Endothelial cell (in vitro differentiated cells): ENCODE measurements at places on chromosomes 6 and 20. TPM values are rescaled to one million over a fixed set of nuclear protein-coding genes. Genes with fewer than 3 reads are reported as not detected.
A peak's percentile ranks its signal among the peaks of the same experiment; 100 is the strongest.

DNA sequence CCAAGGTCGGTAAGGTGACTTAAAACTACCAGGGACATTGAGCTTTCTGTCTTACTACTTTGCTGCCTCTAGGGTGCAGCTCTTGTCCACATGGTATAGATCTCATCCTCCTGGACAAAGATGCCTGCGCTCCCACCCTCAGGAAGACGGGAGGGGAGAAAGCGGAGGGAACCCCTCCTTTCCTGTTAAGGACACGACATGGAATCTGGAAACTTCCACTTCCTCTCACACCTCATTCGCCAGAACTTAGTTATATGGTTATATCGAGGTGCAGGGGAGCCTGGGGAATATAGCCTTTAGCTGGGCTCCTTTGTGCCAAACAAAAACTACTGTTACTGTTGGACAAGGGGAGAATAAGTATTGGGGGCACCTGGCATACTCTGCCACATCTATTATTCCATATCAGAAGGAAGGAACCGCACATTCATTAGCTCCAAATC lies 224.3 kb upstream of the TSHZ2 start:
- no peaks in the 10 kb centered on the region for H3K4me1 ChIP-seq
- H3K4me3 ChIP-seq = no peak overlapping the region
- H3K27ac ChIP-seq = no peak overlapping the region
- H3K27me3 ChIP-seq = peaks cover 3% of the 10 kb centered on the region
- no peaks in the 10 kb centered on the region for H3K36me3 ChIP-seq

GRCh38 chr6:52176550-52176949 lies 9.6 kb upstream of the IL17A start:
- no peak for DNase-seq
- H3K27me3 ChIP-seq = no peaks in the 10 kb centered on the region
- H3K4me3 ChIP-seq = no peak overlapping the region
- H3K36me3 ChIP-seq = no peaks in the 10 kb centered on the region
- H3K27ac ChIP-seq = no peak overlapping the region

The RRAGD gene
- total RNA-seq = 9.8 TPM

GRCh38 chr6:169959136-169960002 lies 207.9 kb downstream of the ERMARD start:
- DNase-seq = no peak
- H3K36me3 ChIP-seq = no peaks in the 10 kb centered on the region
- H3K27ac ChIP-seq = no peak overlapping the region
- no peaks in the 10 kb centered on the region for H3K27me3 ChIP-seq

The RSPO3 gene
- total RNA-seq = 0.59 TPM

The LY6G5C gene
- total RNA-seq = 22.0 TPM

The PRR18 gene
- 1.1 TPM for total RNA-seq

The MUC21 gene
- total RNA-seq = 0.10 TPM

The STMND1 gene
- total RNA-seq = not detected

DNA sequence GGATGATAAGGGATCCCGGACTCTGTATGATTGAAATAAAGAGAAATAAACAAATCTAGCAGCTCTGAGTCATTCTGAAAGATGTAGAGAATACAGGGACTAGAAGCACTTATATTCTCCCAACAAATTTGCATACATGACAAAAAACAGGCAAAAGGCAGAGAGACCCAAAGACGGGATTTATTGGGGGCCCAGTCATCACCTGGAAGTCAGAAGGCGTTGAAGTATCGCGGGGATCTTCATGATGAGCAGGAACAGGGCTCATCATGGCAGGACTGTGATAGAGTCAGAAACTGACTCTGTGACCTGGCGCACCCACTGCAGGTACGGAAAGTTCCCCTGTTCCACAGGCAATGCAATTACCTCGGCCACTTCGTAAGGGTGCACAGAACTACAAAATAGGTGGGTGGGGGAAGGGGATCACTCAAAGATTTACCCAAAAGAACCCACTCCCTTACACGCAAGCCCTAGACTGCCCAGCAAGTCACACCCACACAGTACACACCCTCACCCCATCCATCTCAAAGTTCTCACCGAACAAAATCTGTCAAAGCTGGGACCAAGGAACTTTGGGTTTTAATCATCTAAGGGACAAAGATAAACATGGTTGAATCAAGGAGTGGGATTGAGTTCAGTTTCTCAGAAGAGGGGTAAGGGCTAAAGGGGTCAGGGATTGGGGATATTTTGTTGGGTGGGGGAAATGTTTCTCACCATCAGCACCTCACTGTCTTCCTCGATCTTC lies 1.4 kb downstream of the CUTA start:
- DNase-seq = no peak
- H3K36me3 ChIP-seq = peaks cover 44% of the 10 kb centered on the region
- H3K4me3 ChIP-seq = peak overlapping the region; percentile 96
- peak overlapping the region; percentile 84 for H3K27ac ChIP-seq
- peaks cover 58% of the 10 kb centered on the region for H3K4me1 ChIP-seq

GRCh38 chr20:25398376-25399036 lies 7.9 kb upstream of the ABHD12 start:
- no peak for DNase-seq
- H3K4me1 ChIP-seq = no peaks in the 10 kb centered on the region
- no peak overlapping the region for H3K4me3 ChIP-seq
- no peak overlapping the region for H3K27ac ChIP-seq
- peaks cover 5% of the 10 kb centered on the region for H3K36me3 ChIP-seq
- no peaks in the 10 kb centered on the region for H3K27me3 ChIP-seq

The RAD21L1 gene
- total RNA-seq = 1.1 TPM

GRCh38 chr20:54434196-54434595 lies 41.2 kb upstream of the DOK5 start:
- peaks cover 1% of the 10 kb centered on the region for H3K27me3 ChIP-seq
- no peak overlapping the region for H3K4me3 ChIP-seq
- H3K36me3 ChIP-seq = no peaks in the 10 kb centered on the region
- no peaks in the 10 kb centered on the region for H3K4me1 ChIP-seq
- no peak for DNase-seq

The PDYN gene
- not detected for total RNA-seq

DNA sequence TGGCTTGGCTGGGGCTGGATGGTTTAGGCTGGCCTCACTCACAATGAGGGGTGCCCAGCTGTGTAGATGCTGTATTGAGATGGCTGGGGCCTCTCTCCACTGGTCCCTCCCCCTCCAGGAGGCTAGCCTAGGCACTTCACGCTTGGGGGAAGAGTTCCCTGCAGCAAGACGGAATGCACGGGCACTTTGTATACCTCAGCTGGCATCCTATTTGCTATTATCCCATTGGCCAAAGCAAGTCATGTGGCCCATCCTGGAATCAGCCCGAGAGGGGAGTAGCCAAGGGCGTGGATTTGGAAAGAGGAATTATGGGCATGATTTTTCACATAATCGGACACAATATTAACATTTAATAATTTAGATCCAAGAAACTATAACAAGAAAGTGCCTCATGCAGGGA lies 64.3 kb downstream of the ISM1 start:
- peaks cover 3% of the 10 kb centered on the region for H3K27me3 ChIP-seq
- H3K27ac ChIP-seq = no peak overlapping the region
- H3K4me1 ChIP-seq = peaks cover 16% of the 10 kb centered on the region
- H3K4me3 ChIP-seq = no peak overlapping the region
- no peak for DNase-seq
- H3K36me3 ChIP-seq = peaks cover 32% of the 10 kb centered on the region

DNA sequence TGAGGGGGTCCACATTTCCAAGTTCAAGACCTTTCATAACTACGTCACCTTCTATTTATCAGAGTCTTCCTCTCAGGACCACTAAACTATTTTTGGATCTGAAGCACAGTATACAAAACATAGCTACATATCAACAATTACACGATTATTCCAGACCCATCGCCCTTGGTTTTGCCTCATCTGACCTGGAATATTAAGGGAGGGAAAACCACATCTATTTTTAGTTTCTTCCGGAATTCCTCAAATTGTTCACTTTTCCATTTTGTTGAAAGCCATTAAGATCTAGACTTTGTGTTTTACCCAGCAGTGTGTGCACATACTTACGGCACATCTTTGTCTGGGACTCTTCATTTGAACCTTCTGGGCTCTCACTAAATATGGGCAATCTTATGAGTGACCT lies 12.0 kb upstream of the ADGRF5 start:
- H3K4me1 ChIP-seq = peaks cover 53% of the 10 kb centered on the region
- peaks cover 51% of the 10 kb centered on the region for H3K36me3 ChIP-seq
- peaks cover 7% of the 10 kb centered on the region for H3K27me3 ChIP-seq
- no peak for DNase-seq
- peak overlapping the region; percentile 26 for H3K27ac ChIP-seq
- peak overlapping the region; percentile 21 for H3K4me3 ChIP-seq

GRCh38 chr6:72238021-72238420 lies 351.7 kb downstream of the RIMS1 start:
- no peaks in the 10 kb centered on the region for H3K36me3 ChIP-seq
- peaks cover 2% of the 10 kb centered on the region for H3K4me1 ChIP-seq
- DNase-seq = no peak
- H3K27me3 ChIP-seq = peaks cover 2% of the 10 kb centered on the region

The GABRR1 gene
- total RNA-seq = not detected

DNA sequence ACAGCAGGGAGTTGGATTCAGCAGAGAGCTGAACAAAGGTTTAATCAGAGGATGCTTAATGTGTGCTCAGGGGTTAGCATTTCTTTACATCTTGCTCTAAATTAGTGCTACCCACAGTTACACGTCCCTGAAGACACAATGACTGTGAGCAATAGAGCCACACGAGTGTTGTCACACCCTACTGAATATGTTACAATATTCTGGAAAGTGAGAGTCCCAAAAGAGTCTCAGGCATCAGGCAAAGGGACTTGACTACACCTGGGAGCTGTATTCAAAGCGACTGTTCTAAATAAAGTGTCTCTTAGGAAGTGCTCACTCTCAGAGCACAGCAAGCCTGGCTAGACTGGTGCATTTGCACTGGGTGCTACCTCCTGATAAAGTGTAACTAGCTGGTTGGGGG lies 108.7 kb downstream of the GRM4 start:
- H3K4me1 ChIP-seq = peaks cover 6% of the 10 kb centered on the region
- no peak overlapping the region for H3K27ac ChIP-seq
- no peak overlapping the region for H3K4me3 ChIP-seq
- DNase-seq = no peak
- H3K27me3 ChIP-seq = peaks cover 8% of the 10 kb centered on the region

GRCh38 chr20:48176139-48176538 lies 390.9 kb upstream of the SULF2 start:
- no peaks in the 10 kb centered on the region for H3K36me3 ChIP-seq
- H3K27ac ChIP-seq = no peak overlapping the region
- H3K4me3 ChIP-seq = no peak overlapping the region
- no peaks in the 10 kb centered on the region for H3K27me3 ChIP-seq
- no peak for DNase-seq
- H3K4me1 ChIP-seq = peaks cover 9% of the 10 kb centered on the region

DNA sequence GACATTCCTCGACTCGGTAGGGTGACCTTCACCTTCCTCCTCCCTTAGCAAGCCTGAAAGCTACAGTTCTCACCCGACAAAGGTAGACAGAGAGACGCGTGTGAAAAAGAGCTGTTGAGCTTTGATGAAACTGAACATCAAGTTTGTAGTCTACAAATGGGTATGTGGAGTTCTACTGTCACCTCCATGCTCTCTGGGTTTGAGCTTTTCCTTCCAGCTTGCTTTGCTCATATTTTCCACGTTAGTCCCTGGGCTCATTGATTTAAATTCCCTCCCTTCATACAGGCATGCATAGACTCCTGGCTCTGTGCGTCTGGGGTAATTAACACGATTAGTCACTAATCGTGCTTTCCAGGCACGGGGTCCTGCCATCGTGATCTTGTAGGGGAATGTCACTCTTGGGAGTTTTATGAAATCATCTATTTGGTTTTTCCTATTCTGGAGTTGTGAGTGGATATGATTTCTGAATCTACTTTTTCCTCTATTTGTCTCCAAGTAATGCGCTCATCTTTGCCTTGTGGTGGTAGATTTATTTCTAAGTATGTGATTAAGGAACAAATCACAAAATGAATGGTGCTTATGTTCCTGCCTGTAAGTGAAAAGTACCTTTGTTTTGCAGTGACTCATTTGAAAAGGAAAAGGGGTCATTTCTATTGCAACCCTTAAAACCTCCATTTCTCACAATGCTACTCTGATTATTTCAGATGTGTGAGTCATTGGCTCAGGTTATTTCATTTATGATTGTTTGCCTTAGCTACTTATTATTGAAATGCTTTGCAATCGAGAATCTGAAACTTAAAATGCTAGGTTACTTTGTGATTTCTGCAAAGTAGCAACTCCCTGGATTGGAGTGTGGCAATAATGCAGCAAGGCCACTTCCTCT lies 154.6 kb downstream of the ZDHHC14 start:
- H3K4me1 ChIP-seq = peaks cover 57% of the 10 kb centered on the region
- no peak overlapping the region for H3K4me3 ChIP-seq
- no peak overlapping the region for H3K27ac ChIP-seq
- no peak for DNase-seq
- H3K27me3 ChIP-seq = peaks cover 1% of the 10 kb centered on the region

DNA sequence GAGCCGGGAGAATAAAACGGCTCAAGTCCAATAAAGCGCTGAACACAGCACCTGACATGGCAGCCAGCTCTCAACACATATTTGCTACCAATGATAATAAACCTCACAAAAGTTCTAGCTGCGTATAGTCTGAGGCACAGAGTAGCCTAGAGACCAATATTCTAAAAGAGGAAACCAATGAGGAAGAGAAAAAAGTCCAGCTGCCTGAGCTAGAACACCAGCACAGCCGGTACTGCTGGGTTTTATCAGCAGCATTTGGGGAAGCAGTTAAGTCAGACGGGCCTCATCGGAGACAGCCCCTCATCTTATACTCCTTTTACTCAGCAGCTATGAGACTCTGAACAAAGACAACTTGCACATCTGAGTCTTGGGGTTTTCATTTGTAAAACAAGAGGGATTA lies 2.4 kb upstream of the RTF2 start:
- H3K27ac ChIP-seq = no peak overlapping the region
- H3K36me3 ChIP-seq = no peaks in the 10 kb centered on the region
- peaks cover 2% of the 10 kb centered on the region for H3K27me3 ChIP-seq
- no peak for DNase-seq
- no peak overlapping the region for H3K4me3 ChIP-seq

DNA sequence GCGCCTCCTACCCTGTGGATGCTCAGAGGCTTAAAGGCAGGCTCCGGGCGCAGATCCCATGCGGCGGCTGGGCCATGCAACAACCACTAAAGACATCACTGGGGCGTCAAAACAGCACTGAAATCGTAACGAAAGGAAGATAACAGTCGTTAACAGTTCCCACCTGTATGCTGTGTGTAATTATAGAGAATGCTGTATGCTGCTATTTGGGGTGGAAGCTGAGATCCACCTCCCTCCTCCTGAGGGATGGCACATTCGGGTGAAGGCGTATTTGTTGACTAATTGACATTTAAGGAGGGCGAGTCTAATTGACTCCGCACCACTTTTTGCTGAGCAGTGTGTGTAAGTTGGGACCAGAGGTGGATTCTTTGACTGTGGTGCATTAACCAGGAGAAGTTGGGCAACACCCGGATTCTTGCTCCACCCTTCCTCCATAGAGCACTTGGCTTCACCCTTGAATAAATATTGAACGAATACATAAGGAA lies 687 bp downstream of the SLC35A1 start:
- H3K4me1 ChIP-seq = peaks cover 3% of the 10 kb centered on the region
- peak overlapping the region; percentile 99 for H3K4me3 ChIP-seq
- H3K27me3 ChIP-seq = peaks cover 4% of the 10 kb centered on the region

The C20orf173 gene
- not detected for total RNA-seq

DNA sequence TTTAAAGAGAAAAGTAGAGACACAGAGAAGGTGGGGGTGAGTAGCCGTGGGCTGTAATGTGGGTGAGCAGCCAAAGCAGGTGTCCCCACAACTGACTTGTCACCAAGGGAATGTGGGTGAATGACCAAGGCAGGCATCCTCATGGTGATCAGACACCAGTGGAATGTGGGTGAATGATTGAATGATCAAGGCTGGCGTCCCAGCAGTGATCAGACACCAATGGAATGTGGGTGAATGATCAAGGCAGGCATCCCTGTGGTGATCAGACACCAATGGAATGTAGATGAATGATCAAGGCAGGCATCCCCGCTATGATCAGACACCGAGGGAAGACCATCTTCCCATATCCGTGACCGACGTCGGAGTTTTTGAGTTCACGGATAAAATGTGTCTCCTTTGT lies 49.8 kb upstream of the OR14J1 start:
- DNase-seq = no peak
- H3K4me3 ChIP-seq = no peak overlapping the region

The HTR1E gene
- total RNA-seq = not detected
